ENCODE measurements at places on chromosomes 6 and 20.

- DNase-seq = no peak
These were observed 443.5 kb downstream of the PREX1 start for GRCh38 chr20:48384147-48384818.

DNA sequence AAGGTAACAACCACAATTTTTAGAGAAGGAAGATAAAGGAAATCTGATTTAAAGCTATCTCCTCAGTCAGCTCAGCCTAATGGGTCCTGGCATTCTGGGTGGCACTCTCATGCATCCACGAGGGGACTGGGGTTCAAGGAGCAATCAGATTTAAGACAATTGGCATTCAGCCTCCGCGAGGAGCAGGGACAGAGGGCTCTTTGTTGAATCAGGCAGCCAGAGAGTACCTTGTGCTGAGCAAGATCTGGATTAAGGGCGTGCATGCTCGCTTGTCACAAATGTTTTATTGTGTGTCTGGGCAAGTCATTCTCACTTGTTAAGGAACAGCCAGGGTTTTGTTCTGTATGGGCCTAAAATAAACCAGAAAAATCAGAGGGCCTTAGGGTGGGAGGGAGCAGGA, 475.3 kb upstream of the NRSN1 start:
- no peak for DNase-seq

DNA sequence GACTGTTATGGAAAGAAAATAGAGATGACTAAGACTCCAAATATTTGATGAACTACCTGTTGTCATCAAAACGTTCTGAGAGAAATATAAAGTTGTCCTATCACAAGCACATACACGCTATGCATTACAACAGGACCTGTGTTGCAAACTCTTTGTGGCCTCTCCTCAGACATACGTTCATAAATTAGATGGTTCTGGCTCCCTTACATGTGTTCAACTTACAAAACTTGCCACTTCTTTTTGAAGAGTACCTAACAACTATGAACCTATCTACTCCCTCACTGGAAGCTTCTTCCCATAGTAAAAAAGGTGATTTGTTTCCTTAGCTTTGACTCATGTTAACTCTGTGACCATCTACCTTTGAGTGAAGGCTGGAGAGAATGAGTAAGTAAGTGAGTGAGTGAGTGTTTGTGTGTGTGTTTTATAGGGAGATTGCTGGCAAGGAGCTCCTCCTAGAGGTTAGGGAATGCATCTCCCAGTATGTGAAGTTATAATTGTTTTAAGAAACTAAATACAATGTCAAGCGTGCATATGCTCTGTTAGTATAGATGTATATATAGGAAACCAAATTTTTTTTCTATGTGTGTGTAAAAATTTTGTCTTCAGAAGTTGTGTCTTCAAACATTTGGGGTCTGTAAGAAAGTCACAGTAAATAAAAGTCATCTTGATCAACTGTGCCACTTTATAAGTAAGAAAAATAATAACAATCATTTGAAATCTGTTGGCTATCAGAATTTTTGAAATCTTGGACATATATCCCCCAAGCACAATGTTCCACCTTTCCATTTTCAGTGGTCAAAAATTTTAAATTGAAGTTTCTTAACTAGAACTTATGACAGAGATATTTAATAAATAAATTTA, 1211.1 kb upstream of the GJE1 start:
- DNase-seq = no peak

- no peak for DNase-seq
These were observed 194.2 kb upstream of the CNR1 start for GRCh38 chr6:88360203-88360797.

DNA sequence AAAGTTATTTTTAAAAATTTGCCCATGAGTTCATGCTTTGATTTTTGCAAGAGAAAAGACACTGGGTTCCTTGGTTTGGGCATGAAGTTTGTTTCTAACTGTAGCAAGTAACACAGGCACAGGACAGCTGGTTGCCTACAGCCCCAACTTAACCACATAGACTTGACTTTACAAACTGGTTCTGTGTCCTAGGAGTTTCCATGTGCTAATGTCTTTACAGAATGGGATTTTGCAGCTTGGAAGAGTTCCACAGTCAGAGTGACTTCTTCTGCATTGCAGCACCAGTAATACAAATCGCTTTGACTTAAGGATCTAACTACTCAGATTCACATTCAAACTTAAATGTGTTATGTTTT, 44.3 kb downstream of the OR2B2 start:
- no peak for DNase-seq

DNA sequence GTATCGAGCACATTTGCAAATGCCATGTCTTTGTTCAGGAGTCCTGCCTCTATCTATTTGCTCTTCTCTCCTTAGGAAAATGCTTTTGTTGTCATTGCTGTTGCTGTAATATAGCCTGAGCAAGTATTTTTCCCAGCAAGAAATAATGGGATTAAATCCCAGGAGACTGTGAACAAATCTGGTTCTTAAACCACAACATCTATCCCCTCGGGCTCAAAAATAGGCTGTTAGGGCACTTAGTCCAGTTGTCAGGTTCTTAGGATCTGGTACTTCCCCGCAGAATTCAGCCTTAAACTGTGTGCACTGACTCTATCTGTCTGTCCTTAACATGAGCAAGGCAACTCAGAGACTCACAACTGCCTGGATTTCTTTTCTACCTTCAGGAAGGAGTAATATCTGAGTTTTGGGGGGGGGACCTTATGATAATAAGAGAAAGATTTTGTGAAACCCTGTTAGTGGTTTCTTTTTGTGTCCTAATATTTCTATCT, 437.5 kb downstream of the HTR1B start:
- DNase-seq = no peak

DNA sequence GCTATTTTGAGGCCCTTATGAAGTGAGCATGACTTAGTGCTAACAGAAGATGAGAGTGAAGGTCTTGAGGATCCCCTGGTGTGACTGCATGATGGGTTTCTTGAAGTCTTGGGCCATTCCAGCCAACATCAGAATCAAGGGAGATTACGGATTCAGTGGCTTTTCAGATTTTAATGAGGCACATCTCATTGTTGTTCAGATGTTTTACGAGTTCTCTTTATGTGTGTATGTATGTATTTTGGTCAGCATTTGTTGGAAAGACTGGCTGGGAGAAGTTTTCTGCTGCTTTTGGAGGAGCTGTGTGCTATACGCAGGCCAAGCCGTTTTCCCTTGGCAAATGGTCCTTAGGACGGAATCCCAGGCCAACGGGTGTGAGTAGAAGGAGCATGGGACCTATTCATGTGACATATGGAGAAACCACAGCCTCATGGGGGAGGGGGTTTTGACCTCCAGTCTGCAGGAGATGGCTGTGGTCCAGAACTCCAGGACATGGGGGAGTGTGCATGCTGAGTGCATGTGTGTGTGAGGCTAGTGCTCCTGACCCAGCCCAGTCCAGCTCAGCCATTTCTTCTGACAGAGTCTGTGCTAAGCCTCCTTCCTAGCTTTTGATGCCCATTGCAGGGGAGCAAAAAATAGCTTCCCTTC, 35.3 kb downstream of the CHMP4B start:
- DNase-seq = no peak
